Stimulated activated CD8-positive, alpha-beta memory T cell treated with anti-CD3 and anti-CD28 coated beads, Interleukin-7, amount 100 ng/mL, for 24 hours (primary cell): ENCODE measurements at places on chromosomes 2 and 18.

DNA sequence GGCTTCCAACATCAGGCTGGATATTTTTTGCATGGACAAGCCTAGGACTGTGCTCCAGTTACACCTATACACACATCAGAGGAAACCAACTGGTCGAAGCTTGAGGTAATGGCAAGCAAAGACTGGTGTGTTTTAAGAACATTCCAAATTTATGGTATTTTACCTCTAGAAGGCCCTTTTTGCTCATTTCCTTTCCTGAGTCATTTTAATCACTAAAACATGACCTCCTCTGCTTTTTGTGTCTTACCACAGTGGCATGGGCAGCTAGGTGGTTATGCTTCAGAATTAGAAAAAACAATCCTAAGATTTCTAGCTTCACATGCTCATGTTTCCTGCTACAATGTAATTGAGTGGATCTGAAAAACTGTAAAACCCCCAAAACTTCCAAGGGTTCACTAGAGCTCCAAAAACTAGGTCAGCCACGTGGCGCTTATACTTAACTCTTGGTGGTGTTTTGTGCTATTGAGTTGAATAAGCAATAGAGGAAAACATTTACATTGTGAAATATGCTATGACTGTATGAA lies 30.6 kb upstream of the CHRNA1 start:
- DNase-seq: no peak

DNA sequence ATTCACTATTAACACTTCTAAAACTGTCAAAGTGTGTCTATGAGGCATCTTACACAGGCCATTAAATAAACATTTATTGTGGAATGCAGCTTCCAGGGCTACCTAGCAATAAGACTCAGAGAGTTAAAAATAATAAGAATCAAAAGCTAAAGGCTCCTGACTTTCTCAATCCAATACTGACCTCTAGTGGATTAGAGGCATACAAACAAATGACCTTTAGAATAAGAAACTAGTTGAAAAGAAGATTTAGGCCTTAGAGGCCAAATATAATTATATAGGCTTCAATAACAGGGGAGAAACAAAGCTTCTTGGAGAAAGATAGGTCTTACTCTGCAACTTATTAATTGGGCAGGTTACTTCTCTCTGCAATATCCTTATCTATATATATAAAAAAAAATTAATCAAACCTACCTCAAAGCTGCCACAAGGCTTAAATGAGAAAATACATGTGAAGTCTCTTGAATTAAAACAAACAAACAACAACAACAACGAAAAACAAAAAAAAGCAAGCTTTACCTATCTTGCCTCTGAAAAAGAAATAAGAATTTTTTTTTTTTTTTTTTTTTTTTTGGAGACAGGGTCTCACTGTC lies 246.1 kb downstream of the EXOC6B start:
- no peak for DNase-seq

DNA sequence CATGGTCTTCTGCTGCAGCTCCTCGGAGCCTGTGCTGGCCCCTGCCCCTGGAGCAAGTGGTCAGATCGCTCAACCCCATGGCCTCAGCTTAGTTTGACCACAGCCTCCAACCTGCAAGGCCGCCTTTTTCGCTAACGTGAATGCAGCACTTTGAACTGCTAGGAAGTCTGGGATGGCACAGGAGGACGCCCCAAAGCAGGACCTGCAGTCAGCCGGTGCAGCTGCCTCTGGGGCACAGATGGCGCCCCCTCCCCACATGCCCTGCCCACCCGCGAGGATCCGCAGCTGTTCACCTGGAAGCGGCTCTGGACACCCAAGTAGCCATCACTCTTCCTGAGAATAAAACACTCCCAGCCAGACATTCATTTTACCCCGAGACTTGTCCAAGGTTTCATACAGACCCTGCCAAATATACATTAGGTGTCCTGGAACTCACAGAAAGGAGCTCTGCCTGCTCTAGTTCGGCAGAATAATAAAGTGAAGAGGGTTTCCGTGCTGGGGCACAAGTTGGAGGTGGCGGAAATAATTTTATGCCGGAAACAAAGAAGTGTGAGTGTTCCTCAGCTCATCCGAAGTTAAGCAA lies 510.1 kb downstream of the EIPR1 start:
- no peak for DNase-seq

GRCh38 chr2:199452260-199452990 lies 5.3 kb downstream of the SATB2 start:
- no peak for DNase-seq

- DNase-seq: no peak
Observed at GRCh38 chr2:11096591-11096990, 58.7 kb upstream of the SLC66A3 start.

DNA sequence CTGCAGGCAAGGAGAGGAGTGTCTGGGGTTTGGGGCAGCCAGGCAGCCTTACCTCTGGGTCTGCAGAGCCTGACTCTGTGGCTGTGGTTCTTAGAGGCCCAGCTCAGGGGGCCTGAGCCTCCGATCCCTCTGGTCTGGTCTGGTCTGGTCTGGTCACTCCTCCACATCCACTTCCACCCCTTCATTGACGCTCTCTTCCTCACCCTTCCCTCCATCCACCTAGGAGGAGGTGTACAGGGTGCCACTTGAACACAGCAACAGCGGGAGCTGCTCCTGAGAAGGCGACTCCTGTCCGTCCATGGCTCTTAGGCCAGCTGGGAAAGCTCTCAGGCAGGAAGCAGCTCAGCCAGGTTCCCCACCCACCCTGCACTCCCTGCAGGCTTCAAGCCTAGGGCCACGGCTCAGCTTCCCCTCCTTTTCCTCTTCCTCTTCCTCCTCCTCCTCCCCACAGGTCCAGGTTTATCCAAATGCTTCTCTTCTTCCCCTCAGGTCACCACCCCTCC lies 16.9 kb downstream of the GPR55 start:
- no peak for DNase-seq

- no peak for DNase-seq
Observed at GRCh38 chr2:150207979-150208378, 279.5 kb downstream of the RND3 start.

GRCh38 chr18:58223717-58224424 lies 179.8 kb downstream of the NEDD4L start:
- DNase-seq: no peak

DNA sequence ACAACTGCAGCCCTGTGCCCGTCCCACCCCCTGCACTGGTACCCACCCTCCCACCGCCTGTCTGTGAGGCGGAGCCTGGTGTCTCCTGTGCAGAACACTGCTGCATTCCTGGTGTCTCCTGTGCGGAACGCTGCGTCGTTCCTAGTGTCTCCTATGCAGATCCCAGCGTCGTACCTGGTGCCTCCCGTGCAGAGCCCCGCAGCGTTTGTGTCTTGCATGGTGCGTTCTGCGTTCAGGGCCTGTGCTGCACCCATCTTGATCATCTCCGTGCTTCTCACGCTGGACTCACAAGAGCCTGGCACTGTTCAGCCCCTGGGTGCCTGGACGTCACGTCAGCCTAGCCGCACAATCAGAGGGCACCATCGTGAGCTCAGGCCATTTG lies 248.6 kb upstream of the SALL3 start:
- DNase-seq: no peak

DNA sequence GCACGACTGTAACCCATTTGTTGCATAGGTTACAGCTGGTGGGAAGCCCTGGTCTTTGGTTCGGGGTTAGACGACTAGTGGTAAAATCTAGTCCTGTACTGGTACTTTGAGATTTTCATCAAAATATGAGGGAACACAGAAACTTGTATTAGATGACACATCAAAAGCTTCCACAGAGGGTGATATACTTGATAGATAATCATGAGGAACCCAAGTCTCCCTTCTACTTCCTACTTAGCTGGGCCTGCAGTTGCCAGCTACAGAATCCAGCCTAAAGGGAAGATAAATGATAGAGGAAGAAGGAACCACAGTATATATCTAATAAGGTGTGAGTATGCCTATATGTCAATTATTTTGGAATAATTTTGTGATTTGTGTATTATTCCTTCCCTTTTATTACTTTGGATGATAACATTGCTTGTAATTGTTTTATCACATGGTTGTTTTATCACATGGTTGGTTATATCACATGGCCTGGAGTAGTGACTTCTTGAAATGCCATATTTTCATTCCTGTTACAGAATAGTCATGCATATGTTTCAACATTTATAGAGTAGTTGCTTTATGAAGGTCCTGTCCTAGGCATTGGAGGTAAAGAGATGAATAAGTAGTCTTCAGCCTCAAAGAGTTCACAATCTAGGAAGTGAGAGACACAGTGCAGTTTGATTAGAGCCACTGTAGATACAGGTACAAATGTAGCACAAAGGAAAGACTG lies 2.9 kb downstream of the AGPS start:
- no peak for DNase-seq

DNA sequence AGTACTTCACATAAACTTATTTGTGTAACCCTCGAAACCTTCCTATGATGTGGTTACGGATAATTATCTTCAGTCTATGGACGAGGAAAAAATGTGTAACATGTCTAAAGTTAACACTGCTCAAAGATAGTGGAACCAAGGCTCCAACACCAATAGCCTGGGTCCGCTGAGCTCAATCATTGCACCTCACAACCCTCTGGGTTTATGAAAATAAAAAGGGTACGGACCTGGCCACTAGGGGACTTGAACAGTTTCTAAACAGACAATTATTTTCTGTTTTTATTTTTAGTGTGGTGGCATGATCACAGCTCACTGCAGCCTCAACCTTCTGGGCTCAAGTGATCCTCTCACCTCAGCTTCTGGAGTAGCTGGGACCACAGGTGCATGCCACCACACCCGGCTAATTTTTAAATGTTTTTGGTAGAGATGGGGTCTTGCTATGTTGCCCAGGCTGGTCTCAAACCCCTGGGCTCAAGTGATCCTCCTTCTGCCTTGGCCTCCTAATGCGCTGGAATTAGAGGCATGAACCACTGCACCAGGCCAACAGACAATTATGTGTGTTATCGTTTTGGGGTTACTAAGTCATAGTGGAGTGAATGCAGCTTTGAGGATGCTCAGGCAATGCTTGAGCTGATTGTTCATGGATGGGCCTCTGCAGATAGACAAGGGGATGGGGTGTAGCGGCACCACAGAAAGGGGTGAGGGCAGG lies 10.1 kb downstream of the CASP8 start:
- DNase-seq: no peak

GRCh38 chr2:213152065-213152794 lies 818 bp upstream of the IKZF2 start:
- no peak for DNase-seq

GRCh38 chr2:236988216-236988615 lies 97.5 kb upstream of the COPS8 start:
- DNase-seq: no peak

- no peak for DNase-seq
Observed at GRCh38 chr2:178924817-178925216, 117.6 kb upstream of the TTN start.

DNA sequence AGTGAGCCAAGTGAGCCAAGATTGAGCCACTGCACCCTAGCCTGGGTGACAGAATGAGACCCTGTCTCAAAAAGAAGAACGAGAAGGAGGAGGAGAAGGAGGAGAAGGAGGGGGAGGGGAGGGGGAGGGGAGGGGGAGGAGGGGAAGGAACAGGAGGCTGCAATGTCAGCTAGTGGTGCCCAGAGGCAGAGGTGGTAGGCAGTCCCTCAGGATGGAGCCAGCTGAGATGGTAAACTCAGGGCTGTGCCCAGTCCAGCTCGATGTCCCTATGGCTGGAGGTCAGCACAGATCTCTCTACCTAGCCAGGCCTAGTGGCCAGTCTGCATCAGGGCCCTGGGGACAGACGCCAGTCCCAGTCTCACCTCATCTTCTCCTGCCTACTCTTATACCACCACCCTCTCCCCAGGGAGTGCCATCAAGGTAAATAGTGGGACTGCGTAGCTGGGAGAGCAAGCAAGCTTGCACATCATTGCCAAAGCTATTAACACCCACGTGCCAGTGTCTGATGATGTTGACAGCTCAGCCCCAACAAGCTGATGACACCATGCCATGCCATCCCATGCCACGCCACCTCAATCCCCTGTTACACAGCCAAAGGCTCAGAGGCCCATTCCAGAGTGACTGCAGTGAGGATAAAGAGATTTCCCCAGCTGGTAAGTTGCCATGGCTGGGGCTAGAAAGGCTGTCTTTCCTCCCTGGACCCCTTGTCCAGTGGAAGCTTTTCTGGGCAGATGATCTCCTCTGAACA lies 7.6 kb upstream of the PLB1 start:
- DNase-seq: no peak

DNA sequence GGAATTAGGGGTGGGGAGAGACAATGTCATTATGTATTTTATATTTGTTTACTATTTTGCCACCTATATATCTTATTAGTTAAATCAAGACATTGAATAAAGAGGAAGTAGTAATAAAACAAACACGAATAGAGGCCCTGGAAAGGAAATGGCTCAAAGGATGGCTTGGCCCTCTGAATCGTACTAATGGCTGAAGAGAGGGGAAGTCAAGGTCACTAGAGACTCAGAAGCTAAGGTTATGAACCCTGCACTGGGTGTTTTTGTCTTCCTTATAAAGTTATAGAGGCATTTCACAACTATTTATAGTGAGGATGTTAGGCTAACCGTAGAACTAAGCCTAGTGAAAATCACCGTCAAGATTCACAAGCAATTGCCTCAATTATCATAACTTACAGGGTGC lies 685.9 kb downstream of the ARHGAP15 start:
- no peak for DNase-seq

DNA sequence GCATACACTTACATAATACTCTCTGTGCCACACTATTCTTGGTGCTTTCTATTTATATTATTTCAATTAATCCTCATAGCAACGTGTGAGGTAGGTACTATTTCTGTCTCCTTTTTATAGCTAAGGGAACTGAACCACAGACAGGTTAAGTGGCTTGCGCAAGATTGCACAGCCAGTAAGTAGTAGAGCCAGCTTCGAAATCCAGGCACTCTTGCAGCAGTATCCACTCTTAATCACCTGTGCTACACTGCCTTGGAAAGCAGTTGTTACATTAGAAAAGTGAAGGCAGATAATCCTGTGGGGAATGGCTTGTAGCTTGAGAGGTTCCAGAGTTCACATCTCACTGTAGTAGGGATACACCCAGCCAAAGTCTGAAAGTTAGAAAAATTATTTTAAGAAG lies 198.3 kb downstream of the LDLRAD4 start:
- no peak for DNase-seq

GRCh38 chr2:11567631-11568031 lies 33.8 kb downstream of the GREB1 start:
- DNase-seq: no peak

- DNase-seq: no peak
Observed at GRCh38 chr18:55744206-55744605, 156.2 kb upstream of the TCF4 start.

GRCh38 chr2:51921076-51921475 lies 889.1 kb upstream of the NRXN1 start:
- DNase-seq: no peak
